Immature natural killer cell (primary cell): ENCODE measurements at places on chromosomes 5 and 9. TPM values are rescaled to one million over a fixed set of nuclear protein-coding genes. Genes with fewer than 3 reads are reported as not detected.
A peak's percentile ranks its signal among the peaks of the same experiment; 100 is the strongest.

Gene FOXD4L5
- not detected for polyA plus RNA-seq

Gene TICAM2
- polyA plus RNA-seq, result 0.78 TPM

GRCh38 chr5:116448870-116449427 lies 125.7 kb downstream of the SEMA6A start:
- peaks cover 5% of the 10 kb centered on the region for H3K4me1 ChIP-seq
- H3K36me3 ChIP-seq, result peaks cover 38% of the 10 kb centered on the region
- H3K27ac ChIP-seq, result no peak overlapping the region
- H3K4me3 ChIP-seq, result no peak overlapping the region
- DNase-seq, result no peak

DNA sequence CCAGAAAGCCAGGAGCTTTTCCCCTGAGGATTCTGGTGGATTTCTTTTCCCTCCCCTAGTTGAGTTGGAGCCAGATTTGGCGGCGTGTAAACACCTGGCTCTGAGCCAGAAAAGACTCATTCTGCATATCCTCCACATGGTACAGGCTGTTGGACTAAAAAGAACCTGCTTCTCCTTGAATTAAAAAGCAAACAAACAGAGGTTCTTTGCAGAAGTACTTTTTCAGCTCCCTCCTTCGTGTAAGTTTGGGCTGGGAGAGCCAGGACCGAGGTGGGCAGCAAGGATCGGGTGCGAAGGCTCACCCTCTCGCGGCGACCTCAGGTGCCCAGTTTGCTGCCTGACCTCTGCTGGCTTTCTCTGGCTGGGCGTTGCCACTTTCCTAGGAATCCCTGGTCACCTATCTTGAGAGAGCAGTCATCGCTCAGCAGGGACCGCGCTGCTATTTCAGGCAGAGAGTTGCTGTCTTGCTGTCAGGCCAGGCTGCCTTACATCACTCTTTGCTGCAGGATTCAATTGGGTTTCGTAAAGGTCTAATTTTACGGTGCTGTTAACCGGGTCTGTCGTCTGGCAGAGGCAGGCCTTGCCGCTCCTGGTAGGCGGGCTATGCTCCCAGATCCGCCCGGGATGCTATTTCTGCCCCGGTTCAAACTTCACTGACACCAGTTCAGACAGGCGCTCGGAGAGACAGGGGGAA lies 3.2 kb downstream of the PAPPA start:
- H3K36me3 ChIP-seq, result no peaks in the 10 kb centered on the region
- no peak overlapping the region for H3K4me3 ChIP-seq
- H3K27me3 ChIP-seq, result peaks cover 20% of the 10 kb centered on the region
- DNase-seq, result no peak

GRCh38 chr5:89229331-89230070 lies 346.5 kb upstream of the MEF2C start:
- H3K4me3 ChIP-seq, result no peak overlapping the region
- H3K36me3 ChIP-seq, result peaks cover 5% of the 10 kb centered on the region
- no peak overlapping the region for H3K27ac ChIP-seq
- H3K27me3 ChIP-seq, result peaks cover 4% of the 10 kb centered on the region
- H3K4me1 ChIP-seq, result no peaks in the 10 kb centered on the region

GRCh38 chr5:59245198-59245597 lies 648.3 kb downstream of the PDE4D start:
- H3K27me3 ChIP-seq, result peaks cover 3% of the 10 kb centered on the region
- H3K36me3 ChIP-seq, result no peaks in the 10 kb centered on the region
- DNase-seq, result no peak
- no peak overlapping the region for H3K4me3 ChIP-seq

DNA sequence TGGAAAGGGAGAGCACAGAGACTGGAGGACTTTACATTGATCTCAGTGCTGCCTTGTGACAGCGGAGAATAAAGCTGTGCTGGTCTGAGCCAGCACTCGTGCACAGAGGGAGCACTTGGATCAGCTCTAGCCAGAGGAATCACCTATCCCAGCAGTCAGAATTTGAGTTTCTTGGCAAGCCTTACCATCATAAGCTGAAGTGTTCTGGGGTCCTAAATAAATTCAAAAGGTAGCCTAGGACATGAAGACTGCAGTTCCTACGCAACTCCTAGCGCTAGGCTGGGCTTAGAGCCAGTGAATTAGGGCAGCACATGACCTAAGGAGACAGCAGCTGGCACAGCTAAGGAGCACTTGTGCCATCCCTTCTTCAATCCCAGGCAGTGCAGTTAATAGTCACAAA lies 119.5 kb downstream of the HMHB1 start:
- no peaks in the 10 kb centered on the region for H3K4me1 ChIP-seq
- H3K36me3 ChIP-seq, result no peaks in the 10 kb centered on the region
- H3K4me3 ChIP-seq, result no peak overlapping the region
- DNase-seq, result no peak

GRCh38 chr9:25519286-25519685 lies 159.0 kb downstream of the TUSC1 start:
- no peaks in the 10 kb centered on the region for H3K27me3 ChIP-seq
- H3K36me3 ChIP-seq, result no peaks in the 10 kb centered on the region
- no peak overlapping the region for H3K4me3 ChIP-seq
- no peak overlapping the region for H3K27ac ChIP-seq
- DNase-seq, result no peak
- H3K4me1 ChIP-seq, result no peaks in the 10 kb centered on the region

DNA sequence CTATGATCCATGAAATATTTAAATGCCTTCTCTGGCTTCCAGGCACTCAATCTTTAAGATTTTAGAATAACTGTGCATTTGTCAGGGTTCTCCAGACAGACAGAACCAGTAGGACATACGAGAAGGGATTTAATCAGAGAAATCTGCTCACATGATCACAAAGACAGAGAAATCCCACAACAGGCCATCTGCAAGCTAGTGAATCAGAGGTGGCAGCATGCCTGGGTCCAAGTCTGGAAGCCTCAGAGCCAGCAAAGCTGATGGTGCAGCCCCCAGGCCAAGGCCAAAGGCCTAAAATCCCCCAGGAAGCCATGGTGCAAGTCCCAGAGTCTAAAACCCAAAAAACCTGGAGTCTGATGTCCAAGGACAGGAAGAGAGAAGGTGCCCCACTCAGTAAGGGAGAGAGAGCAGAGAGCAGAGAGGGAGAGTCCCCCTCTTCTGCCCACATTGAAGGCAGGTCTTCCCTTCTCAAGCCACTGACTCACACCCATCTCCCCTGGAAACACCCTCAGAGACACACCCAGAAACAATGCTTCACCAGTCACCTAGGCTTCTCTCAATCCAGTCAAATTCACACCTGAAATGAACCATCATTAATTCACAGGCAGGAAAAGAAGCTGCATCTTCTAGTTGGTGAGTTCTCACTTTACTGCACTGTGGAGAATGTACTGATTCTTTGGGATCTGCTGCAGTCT lies 48.7 kb downstream of the CAMSAP1 start:
- no peak overlapping the region for H3K4me3 ChIP-seq
- H3K27me3 ChIP-seq, result peaks cover 3% of the 10 kb centered on the region
- DNase-seq, result no peak
- H3K27ac ChIP-seq, result no peak overlapping the region
- peaks cover 8% of the 10 kb centered on the region for H3K36me3 ChIP-seq

GRCh38 chr5:17143335-17143734 lies 74.1 kb upstream of the BASP1 start:
- no peaks in the 10 kb centered on the region for H3K4me1 ChIP-seq
- no peak overlapping the region for H3K4me3 ChIP-seq
- H3K27me3 ChIP-seq, result no peaks in the 10 kb centered on the region
- peaks cover 5% of the 10 kb centered on the region for H3K36me3 ChIP-seq
- no peak overlapping the region for H3K27ac ChIP-seq

DNA sequence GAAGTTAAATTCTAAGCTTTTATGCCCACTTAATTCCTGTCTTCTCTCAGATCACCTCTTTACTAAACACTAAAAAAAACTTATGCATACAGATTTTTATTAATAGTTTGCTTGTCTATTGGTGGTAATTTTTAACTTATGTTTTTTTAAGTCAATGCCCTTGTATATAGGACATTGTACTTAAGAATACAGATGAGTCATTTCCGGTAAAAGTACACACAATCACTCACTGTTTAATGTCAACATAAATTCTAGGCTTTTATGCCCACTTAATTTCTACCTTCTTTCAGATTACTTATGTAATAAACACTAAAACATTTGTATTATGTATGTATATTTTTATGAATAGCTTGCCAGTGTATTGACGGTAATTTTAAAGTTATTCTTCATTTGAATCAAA lies 872.8 kb upstream of the CDH9 start:
- no peak overlapping the region for H3K27ac ChIP-seq
- H3K36me3 ChIP-seq, result no peaks in the 10 kb centered on the region
- H3K4me3 ChIP-seq, result no peak overlapping the region
- no peaks in the 10 kb centered on the region for H3K4me1 ChIP-seq

DNA sequence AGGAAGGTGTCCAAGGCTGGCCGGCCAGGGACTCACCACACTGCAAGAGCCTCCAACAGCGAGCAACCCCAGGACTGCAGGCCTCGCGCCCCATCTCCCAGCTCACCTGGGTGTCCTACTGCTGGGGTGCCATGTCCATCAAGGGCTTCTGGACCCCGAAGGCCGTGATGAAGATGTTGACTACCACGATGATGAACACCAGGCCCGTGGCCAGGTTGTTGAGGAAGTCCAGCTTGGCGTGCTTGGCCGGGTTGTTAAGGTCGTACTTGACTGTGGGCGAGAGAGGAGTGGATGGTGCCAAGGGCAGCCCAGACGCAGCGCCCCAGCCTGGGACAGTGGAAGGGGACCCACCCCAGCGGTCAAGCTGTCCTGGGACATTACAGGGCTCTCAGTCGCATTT lies 9.3 kb downstream of the NINJ1 start:
- peaks cover 4% of the 10 kb centered on the region for H3K36me3 ChIP-seq
- H3K4me3 ChIP-seq, result peak overlapping the region; percentile 38
- H3K27ac ChIP-seq, result peak overlapping the region; percentile 61
- peaks cover 44% of the 10 kb centered on the region for H3K4me1 ChIP-seq
- peaks cover 3% of the 10 kb centered on the region for H3K27me3 ChIP-seq

- DNase-seq, result no peak
- H3K27ac ChIP-seq, result no peak overlapping the region
- H3K4me3 ChIP-seq, result no peak overlapping the region
- H3K36me3 ChIP-seq, result peaks cover 8% of the 10 kb centered on the region
- no peaks in the 10 kb centered on the region for H3K4me1 ChIP-seq
- H3K27me3 ChIP-seq, result no peaks in the 10 kb centered on the region
Measured at GRCh38 chr5:126878634-126879033, 101.7 kb downstream of the LMNB1 start.

DNA sequence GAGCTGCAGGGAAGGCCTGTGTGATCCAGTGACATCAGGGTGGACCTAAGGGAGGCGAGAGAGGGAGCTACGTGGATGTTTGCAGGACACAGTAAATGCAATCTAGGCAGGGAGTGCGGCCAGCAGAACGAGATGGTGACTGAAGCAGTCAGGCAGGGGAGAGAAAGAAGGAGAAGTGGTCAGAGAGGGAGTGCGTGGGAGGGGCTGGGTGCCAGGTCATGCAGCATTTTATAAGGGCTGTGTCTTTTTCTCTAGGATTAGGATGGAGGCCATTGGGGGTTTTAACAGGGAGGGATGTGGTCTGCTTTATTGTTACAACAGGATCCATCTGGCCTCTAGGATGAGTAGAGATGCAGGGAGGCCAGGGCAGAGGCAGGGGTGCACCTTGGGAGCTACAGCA lies 80.4 kb downstream of the DCP2 start:
- H3K27ac ChIP-seq, result no peak overlapping the region
- DNase-seq, result no peak
- no peak overlapping the region for H3K4me3 ChIP-seq
- no peaks in the 10 kb centered on the region for H3K36me3 ChIP-seq
- H3K27me3 ChIP-seq, result no peaks in the 10 kb centered on the region
- H3K4me1 ChIP-seq, result no peaks in the 10 kb centered on the region

DNA sequence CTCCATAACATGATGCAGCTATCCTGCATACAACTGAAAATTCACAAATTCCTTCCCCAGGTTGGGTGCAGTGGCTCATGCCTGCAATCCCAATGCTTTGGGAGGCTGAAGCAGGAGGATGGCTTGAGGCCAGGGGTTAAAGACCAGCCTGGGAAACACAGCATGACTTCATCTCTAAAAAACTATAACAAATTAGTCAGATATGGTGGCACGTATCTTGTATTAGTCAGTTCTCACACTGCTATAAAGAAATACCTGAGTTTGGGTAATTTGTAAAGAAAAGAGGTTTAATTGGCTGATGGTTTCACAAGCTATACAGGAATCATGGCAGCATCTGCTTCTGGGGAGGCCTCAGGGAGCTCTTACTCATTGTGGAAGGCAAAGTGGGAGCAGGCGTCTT lies 56.4 kb upstream of the DAPK1 start:
- no peak overlapping the region for H3K4me3 ChIP-seq
- H3K27me3 ChIP-seq, result peaks cover 2% of the 10 kb centered on the region
- DNase-seq, result no peak
- H3K4me1 ChIP-seq, result peaks cover 12% of the 10 kb centered on the region
- no peak overlapping the region for H3K27ac ChIP-seq

DNA sequence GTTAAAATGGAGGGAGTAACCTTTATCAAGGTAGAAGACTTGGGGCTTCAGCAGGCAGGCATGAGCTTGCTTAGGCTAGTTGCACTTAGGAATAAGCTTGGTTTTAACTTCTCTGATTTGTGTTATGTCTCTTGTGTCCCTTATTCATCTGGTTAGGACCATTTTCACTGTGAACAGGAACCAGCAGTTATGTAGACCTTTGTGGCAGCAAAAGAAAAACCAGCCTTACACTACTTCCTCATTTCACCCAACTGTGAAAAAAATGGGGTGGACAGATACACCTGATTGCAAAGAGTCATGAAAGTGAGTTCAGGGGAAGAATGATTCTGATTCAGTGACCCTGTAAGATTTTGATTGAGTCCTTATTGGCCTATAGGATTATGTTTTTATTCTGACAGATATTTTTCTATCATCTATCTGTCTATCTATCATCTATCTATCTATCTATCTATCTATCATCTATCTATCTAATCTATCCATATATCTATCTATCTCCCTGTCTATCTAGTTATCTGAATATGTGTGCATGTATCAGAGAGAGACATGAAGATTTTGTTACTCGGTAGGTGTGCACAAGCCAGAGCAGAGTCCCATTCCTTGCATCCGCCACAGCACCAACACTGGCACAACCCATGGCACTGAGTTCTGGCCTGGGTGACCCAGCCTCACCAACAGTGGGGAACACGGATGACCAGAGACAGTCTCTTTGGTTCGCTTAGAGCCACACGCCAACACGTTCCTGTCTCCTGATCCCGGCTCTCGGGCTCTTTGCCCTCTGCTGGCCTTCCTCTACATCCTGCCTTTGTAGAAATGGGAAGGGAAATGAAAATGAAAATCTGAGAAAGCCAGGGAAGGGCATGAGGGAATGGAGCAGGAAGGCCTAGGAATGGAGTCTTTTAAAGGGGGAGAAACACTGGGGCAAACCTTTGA lies 1.3 kb upstream of the ZNF366 start:
- no peak overlapping the region for H3K27ac ChIP-seq
- no peak overlapping the region for H3K4me3 ChIP-seq
- DNase-seq, result no peak
- H3K27me3 ChIP-seq, result peaks cover 8% of the 10 kb centered on the region
- no peaks in the 10 kb centered on the region for H3K4me1 ChIP-seq

DNA sequence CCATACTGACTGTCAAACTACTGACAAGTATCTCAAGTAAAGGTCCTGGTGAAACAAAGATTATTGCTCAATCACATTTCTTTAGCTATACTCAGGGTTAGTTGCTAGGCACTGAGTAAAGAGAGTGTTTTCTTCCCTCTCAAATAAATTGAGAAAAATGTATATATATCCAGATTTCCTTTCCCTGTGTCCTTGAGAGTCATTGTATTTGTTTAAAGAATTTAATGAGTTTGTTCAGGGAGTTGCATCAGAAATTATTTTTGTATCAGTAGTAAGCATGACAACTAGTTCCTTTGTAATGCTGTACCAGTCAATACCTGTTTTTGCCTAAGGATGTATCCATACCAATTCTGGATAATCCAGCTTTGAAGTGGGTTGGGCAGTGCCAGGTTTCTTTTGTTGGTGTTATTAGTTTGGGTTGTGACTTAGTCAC lies 3.2 kb upstream of the ANKHD1 start:
- H3K4me1 ChIP-seq, result peaks cover 17% of the 10 kb centered on the region
- no peaks in the 10 kb centered on the region for H3K27me3 ChIP-seq
- no peak for DNase-seq
- H3K36me3 ChIP-seq, result peaks cover 1% of the 10 kb centered on the region
